ENCODE measurements at places on chromosomes 13 and 19.

DNA sequence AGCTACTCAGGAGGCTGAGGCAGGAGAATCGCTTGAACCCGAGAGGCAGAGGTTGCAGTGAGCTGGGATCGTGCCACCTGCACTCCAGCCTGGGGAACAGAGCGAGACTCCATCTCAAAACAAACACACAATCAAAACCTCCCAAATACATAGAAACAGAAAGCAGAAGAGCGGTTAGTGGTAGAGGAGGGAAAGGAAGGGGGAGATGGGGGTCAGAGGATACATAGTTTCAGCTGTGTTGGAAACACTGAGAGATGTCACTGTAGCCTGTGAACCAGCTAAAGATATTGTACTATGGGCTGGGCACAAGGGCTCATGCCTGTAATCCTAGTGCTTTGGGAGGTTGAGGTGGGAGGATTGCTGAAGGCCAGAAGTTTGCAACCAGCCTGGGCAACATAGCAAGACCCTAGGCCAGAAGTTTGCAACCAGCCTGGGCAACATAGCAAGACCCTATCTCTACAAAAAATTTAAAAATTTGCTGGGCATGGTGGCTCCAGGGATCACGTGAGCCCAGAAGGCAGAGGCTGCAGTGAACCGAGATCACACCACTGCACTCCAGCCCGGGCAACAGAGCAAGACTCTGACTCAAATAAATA is 49.9 kb downstream of the GNG7 start:
- no peak for DNase-seq

GRCh38 chr19:10752237-10752912 is 34.5 kb downstream of the DNM2 start:
- no peak for DNase-seq

DNA sequence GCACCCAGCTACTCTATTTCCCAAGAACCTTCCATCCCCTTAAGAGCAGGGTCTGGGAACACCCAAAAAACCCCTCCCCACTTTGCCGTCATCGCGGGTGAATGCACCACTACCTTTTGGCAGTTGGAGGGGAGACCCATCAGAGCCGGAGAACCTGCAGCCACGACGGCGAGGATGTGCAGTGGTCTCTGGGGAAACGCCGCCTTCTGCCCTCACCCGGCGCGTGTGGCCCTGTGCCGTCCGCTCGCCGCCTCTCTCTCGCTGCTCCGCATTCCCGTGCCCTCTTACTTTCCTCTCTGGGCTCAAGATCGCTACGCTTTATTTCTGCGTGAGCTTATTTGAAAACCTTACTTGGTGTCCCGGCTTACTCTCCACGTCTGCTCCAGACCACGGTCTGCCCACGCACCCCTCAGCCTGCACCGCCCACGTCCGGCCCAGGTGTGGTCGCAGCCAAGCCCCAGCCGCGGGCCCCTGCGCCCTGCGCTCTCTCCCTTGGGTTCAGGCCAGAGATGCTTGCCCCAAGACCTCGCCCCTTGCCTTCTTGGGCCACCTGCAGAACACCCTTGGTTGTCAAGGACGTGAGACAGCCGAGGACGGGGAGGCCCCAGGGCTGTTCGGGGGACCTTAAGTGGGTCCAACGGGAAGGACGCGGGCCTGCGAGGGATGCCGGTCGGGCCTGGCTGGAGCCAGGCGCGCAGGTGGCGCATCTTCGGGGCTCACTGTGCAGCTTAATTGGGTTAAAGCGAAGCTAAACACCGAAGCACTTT is 2.0 kb upstream of the MAB21L1 start:
- DNase-seq = no peak

GRCh38 chr13:64767054-64767453 is 2463.1 kb downstream of the PCDH9 start:
- no peak for DNase-seq

GRCh38 chr19:55655648-55656040 is 809 bp downstream of the U2AF2 start:
- DNase-seq = no peak

DNA sequence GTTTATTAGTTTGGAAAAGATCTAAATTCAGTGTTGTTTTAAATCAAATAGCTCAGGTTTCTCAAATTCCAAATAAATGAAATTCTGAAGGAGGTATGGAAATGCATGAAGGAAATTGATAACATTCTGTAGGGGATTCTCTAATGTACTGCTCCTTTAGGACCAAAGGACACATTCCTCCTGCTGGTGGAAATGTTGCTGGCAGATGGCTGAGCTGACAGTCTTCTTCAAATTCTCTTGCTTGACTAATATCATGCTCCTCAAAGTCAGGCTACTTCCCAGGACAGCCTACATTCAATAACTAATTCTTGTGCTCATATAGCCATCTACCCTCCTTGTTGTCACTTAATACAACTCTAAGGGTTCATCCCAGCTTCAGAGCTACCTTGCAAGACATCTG is 1118.5 kb downstream of the PCDH9 start:
- no peak for DNase-seq

DNA sequence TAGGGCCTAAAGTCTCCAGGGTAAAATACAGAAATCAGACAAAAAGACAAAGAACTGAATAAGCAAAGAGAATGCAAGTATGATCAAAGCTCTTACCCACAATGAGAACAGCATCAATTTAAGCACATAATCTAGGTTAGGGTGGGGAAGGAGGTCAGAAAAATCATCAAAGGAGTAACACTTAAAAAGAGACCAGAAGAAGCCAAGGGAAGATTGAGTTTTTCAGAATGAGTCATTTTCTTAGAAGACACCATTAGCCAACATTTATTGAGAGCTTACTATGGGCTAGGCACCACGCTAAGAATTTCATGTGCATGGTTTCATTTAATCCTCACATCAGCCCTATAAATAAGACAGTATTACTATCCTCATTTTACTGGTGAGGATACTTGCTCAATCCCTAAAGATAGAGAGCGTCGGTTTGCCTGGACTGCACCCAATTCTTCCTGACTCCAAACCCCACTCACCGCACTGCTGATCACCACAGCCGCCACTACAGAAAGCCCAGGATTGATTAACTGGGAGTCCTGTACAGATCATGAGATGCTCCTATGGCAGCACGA is 1.7 kb upstream of the SHISA2 start:
- no peak for DNase-seq

DNA sequence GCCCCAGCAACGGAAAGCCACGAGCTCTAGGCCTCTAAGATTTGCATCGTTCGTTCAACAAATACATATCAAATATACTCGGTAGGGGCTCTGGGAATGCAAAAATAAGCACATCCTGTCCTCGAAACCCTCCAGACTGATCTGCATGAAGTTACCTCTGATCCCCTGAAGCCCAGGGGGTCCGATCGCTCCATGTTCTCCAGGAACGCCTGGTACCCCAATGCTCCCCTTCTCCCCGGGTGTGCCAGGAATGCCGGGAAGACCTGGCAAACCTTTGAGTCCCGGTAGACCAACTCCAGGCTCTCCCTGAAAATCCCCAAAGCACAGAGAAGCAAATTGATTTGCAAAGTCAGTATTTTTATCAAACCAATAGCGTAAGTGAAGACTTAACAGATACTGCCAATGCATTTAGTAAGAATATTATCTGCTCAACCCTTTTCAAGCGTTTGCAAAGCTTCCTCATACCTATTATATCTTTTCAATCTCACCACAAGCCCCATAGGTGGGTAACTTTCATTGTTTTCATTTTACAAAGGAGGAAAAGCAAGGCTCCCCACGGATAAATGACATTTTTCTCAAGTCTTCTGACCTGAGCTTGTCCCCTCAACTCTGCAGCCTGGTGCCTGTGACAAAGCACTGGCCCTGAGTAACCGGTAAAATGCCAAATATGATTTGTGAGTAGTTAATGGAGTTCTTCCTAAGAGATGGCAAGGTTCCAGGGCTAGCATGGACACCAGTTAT is 127.7 kb downstream of the COL4A1 start:
- no peak for DNase-seq

DNA sequence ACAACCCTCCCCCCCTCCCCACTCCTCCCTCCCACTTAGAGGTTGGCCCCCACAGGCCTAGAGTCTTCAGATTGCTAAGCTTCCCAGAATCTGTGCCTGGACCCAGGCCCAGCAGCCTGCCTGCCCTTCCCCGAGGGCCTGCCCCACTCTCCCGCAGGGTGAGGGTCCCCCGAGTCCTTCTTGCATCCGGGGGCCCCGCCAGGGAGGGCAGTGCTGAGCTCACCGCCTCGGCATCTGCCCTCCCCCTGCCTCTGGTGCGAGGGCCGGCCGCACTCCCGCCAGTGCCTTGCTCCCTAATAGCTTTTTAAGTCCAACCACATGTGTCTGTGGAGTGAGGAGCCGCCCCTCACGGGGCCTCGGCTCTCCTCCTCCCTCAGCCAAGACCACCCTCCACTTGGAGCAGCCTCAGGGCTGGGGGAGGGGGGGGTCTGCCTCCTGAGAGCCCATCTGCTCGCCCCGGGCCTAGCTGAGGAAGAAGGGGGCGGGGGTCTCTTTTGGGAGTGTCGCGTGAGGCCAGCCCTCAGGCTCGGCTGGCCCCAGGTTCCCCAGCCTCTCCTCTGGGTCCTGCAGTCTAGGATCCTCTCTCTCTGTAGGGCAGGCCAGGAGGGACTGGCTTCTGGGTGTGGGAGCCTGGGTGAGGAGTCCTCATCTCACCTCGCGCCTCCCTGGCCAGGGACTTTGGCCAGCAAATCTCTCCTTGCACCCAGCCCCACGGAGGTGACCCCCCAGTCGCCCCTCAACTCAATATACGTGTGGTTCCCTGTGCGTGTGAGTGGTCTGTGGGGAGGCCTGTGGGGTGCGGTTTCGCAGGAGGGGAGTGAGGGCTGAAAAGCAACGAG is 47.2 kb downstream of the LYL1 start:
- DNase-seq = peak; percentile 53

- DNase-seq = peak; percentile 15
Measured at GRCh38 chr19:46133101-46133627, 8.7 kb upstream of the IGFL3 start.

DNA sequence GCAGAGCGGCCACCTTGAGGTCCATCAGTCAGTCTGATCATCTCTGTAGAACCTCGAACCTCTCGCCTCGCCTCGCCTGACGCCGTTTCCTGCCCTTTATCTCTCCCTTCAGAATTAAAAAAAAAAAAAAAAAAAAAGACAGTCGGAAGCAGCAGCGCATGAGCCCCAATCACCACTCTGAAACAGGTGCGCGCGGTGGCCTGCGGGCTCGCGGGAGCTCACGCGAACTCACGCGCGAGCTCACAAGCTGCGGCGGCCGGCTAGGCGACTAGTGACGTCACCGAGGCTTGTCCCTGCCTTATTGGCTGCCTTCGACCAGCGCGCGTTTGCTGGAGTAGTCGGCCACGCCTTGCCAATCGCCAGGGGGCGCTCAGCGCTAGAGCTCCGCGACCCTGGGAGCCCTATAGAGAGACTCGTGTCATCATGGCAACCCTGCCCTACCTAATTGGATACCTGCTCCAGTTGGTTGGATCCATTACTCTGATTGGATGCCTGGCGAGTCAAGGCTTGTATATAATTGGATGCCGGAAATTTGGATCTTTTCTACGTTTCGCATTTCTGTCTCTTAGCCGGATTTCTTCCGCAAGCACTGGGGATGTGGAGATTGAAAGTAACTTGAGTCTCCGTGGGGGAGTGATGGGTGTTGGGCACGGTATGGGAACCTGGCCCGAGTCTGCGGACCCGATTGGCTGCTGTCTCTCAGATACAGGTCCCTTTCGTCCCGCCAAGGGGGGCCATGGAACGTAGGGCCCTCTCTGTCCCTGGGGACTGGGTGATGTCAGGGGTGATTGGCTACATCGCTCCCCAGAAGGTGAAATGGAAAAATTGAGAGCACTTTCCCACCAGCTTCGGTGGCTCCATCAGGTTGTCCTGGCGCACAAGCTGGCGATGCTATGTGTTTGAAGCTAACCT is 31.6 kb downstream of the SYT3 start:
- DNase-seq = peak; percentile 81

DNA sequence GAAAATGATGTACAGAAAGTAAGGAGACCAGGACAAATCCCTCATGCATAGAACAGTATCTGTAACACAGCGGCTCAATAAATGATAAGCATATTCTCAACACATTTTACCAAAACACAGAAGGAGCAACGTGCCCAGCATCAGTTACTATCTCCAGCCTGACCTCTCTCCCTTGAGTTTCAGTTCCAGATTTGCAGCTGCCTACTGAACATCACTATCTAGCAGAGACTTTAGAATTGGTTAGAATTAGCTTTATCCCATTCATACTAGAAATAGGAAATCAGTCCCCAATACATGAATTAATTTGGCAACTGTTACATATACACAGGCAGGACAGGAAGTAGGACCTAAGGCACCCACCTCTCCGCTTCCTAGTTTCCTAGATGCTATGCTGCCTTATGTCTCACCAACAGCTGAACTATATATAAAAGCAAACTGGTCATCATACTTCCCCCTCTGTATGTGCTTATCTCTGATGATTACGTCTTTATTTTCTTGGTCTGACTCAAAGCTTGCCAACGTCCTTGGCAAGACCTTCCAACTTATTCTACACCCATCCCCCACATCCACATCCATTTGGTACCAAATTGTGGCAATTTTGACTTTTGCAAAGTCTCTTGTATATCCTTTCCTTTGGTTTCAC is 61.1 kb downstream of the SACS start:
- no peak for DNase-seq

GRCh38 chr13:92677571-92677970 is 549.0 kb upstream of the GPC6 start:
- DNase-seq = no peak

GRCh38 chr13:25190256-25190655 is 18.2 kb upstream of the AMER2 start:
- no peak for DNase-seq

GRCh38 chr19:17268754-17269153 is 1.5 kb downstream of the BABAM1 start:
- no peak for DNase-seq

- no peak for DNase-seq
Measured at GRCh38 chr13:41006978-41007743, 12.0 kb downstream of the ELF1 start.

DNA sequence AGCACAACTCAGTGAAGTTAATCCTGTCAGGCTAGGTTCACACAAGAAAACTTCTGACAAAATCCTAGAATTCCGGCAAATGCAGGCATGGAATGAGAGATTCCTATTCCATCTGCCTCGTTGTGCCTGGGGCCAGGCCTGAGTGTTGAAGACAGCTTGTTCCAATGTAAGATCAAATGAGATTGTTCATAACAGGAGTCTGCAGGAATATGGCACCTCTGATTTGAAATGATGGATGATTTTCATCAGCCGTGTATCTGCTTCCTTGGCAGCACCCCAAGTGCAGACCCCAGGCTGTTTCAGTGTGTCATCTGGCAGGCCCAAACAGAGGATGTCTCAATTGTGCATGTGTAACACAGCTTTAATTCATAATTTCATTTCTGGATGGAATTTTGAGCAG is 35.3 kb upstream of the SACS start:
- DNase-seq = no peak

GRCh38 chr19:47510516-47511127 is 4.2 kb downstream of the NAPA start:
- no peak for DNase-seq

- DNase-seq = no peak
Measured at GRCh38 chr13:20822406-20822805, 48.6 kb upstream of the EEF1AKMT1 start.

- no peak for DNase-seq
Measured at GRCh38 chr19:44757057-44757734, 8.7 kb downstream of the BCL3 start.

DNA sequence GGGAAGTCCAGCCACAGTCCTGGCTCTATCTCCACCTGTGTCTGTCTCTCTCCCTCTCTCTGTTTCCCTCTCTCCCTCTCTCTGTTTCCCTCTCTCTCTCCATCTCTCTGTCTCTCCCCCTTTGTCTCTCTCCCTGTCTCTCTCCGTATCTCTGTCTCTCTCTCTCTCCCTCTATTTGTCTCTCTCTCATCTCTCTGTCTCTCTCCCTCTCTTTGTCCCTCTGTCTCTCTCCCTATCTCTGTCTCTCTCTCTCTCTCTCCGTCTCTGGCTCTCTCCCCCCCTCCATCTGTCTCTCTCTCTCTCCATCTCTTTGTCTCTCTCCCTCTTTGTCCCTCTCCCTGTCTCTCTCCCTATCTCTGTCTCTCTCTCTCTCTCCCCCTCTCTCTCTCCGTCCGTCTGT is 39.5 kb upstream of the C13orf46 start:
- no peak for DNase-seq
